ENCODE measurements at places on chromosomes 11 and 22. TPM values are rescaled to one million over a fixed set of nuclear protein-coding genes. Genes with fewer than 3 reads are reported as not detected.

- no peak for DNase-seq
Observed at GRCh38 chr11:102577182-102577581, 46.6 kb upstream of the MMP7 start.

Gene TRIM49
- not detected for total RNA-seq

Gene RAC2
- 6.4 TPM for total RNA-seq

Gene HTR3A
- total RNA-seq: 0.18 TPM
